ENCODE measurements at places on chromosomes 1 and 21.
A peak's percentile ranks its signal among the peaks of the same experiment; 100 is the strongest.

- DNase-seq, result no peak
Observed at GRCh38 chr1:12544992-12545391, 73.0 kb downstream of the DHRS3 start.

GRCh38 chr1:1436630-1437032, 1.1 kb downstream of the VWA1 start:
- no peak for DNase-seq

DNA sequence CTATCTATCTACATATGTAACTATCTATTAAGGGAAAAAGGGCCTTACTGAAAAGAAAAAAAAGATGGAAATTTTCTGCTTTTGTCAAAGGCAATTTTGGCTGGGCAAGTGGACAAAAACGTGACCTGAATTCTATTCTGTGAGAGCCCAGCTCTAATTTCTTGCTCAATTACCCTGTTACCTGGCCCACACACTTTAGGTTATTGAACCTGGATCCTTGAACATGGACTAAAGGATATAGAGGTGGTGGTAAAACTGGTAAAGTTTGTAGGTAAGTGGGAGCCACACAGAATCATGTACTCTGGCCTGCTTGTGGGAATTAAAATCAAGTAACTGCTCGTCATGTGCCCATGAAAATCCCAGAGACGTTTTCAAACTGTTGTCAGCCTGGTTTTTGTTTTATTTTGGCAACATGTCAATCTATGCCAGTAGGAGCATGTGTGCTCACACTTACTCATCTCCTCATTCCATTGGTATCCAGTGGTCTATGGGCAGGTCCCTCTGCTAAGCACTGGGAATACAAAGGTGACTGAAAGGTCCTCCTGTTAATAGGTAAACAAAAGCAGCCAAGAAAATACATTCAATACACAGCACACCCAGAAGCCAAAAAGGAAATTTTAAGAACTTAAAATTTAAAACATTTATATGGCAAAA, 113.7 kb upstream of the WARS2 start:
- no peak for DNase-seq

- no peak for DNase-seq
Observed at GRCh38 chr1:88265606-88266005, 418.5 kb upstream of the PKN2 start.

GRCh38 chr1:147384804-147385203, 142.3 kb downstream of the CHD1L start:
- DNase-seq, result no peak

DNA sequence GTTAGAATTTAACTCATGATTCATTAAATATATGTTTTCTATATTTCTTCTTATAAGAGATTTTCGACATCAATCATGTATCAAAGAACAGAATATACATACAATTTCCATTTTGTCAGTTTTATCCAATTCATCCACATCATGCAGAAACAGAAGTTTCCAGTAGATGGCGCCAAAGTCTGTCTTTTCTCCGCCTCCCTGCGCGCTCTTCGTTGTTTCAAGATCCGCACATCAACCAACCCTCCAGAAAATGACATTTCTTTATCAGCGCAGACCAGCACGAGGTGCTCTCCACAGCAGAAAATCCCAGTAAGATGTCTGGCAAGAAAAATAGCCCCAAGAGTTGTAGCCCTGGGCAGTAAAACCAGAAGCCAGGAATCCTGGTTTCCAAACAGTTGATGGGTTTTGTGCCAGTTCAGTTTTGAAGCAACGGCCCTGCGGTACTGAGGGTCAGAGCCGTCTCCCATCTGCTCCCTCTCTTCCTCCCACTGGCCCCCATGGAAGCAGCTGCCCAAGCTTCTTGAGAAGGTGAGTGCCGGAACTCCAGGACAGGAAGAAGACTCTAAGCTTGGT, 38.6 kb upstream of the GPR137B start:
- no peak for DNase-seq

DNA sequence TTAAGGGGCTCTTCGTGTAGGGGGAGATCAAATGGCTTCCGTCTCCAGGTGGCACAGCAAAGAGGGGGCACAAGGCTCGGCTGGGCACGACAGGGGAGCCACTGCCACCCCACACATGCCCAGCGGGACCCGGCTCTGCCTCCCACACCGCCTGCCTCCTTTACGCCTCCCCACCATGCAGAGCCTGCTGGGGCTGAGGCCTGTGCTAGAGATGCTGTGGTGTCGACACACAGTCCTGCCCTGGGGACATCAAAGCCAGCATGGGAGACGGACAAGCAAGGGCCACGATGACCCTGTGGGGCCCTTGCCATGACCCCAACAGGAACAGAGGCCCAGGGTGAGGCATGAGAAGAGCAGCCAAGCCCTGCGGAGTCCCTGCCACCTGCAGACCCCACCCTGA, 102.8 kb downstream of the NPHP4 start:
- DNase-seq, result no peak

GRCh38 chr1:239240736-239241135, 145.6 kb upstream of the CHRM3 start:
- no peak for DNase-seq

GRCh38 chr1:240149484-240150094, 57.9 kb downstream of the FMN2 start:
- DNase-seq, result peak; percentile 10

GRCh38 chr1:159957824-159958268, 3.8 kb upstream of the SLAMF9 start:
- DNase-seq, result no peak

DNA sequence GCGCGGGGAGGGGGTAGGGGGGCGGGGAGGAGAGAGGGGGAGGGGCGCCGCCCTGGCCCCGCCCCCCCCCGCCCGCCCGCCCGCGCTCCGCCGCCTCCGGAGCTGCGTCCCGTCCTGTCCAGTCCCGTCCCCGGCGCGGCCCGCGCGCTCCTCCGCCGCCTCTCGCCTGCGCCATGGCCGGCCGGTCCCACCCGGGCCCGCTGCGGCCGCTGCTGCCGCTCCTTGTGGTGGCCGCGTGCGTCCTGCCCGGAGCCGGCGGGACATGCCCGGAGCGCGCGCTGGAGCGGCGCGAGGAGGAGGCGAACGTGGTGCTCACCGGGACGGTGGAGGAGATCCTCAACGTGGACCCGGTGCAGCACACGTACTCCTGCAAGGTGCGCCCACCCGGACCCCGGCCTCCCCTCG, at the start of gene AGRN:
Gene AGRN, plus strand, starts transcription at position 121 of the 405 bp plus-strand sequence. Its CDS starts 53 bp downstream, at position 174.
- DNase-seq, result no peak

GRCh38 chr1:43880604-43881003, 53.0 kb upstream of the ARTN start:
- DNase-seq, result no peak

GRCh38 chr1:53060579-53060978, 1.4 kb upstream of the PODN start:
- DNase-seq, result no peak

- no peak for DNase-seq
Observed at GRCh38 chr1:174726167-174726879, 273.4 kb upstream of the CACYBP start.

DNA sequence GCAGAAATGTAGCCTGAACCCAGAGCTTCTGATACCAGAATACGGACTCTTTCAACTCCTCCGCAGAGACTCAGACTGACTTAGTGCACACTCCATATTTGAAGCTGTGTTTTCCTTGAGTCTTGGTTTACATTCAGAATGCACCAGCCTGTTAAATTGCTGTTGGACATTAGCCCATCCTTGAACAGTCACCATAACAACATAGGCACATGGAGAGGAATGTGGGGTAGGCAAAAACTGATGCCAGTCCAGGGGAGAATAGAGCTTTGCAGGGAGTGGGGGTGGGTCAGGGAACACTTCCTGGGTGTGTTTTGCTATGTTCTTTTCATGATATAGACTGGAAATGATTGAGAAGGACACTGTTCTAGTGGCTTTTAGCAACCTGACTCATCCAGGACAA, 76.3 kb upstream of the CACNA1E start:
- DNase-seq, result no peak

GRCh38 chr1:213380865-213381264, 329.8 kb downstream of the RPS6KC1 start:
- DNase-seq, result no peak

DNA sequence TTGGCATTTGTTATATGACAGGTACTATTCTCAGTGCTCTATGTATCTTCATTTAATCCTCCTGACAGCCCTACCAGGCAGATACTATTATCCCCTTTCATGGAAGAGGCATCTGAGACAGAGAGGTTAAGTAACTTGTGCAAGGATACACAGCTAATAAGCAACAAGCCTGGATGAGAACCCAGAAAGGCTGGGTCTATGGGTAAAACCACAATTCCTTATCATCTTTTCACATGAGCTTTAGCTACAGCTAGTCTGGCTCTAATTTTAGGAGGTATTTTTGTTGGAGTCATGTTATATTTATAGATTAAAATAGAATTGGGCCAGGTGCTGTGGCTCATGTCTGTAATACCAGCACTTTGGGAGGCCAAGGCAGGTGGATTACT, 27.7 kb downstream of the DNTTIP2 start:
- DNase-seq, result no peak

- DNase-seq, result no peak
Observed at GRCh38 chr21:27132266-27132665, 165.4 kb upstream of the ADAMTS5 start.

DNA sequence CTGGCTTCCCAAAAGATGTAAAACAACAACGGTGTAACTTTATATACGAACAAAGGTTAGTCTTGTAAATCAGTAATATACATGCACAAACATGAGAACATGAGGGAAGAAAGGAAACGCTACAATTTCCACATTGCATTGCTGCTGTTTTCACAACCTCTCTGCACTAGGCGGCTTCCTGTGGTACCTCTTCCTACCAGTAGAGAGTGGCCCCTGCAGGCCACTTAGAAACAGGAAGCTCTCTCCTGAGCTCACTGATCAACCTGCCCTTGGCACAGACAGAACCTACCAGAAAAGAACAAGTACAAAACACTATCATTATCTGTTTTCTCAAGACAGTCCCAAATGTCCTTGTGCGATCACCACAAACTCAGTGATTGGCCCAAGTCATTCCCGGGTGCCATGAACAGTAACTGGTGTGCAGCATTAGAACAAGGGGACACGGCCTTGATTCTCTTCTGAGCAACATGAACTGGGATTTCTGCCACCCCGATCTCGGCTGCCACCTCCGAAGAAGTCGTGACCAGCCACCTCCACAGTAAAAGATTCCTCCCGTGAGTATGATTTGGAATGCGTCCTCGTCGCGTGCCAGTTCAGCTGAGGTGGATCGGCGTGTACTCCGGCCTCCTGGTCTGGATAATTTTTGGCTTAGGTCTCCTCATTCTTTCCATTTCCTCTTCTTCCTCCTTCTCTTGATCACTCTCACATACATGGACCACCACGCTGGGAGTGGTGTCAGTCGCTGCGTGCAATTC, 5.7 kb upstream of the KCNE1 start:
- DNase-seq, result no peak

DNA sequence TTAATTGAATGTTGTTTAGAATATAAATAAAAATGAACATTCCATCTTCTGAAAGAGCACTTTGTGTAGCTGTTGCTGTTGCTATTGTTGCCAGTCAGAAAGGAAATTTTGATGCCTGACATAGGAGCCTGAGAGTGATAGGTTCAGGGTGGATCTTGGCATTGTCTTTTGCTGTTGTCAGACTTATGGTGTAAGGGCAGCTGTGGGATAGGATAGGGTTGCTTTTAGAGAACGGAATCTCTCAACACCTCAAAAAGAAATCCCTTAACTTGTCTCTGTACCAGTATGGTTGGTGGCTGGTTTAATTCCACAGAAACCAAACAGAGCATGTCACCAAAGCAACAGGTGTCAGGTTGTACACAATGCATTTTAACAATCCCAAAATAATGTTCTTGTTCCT, 62.7 kb downstream of the ESRRG start:
- DNase-seq, result no peak

- DNase-seq, result no peak
Observed at GRCh38 chr1:103239034-103239433, 130.7 kb upstream of the COL11A1 start.

- DNase-seq, result no peak
Observed at GRCh38 chr1:155472491-155473083, 90.0 kb downstream of the ASH1L start.

DNA sequence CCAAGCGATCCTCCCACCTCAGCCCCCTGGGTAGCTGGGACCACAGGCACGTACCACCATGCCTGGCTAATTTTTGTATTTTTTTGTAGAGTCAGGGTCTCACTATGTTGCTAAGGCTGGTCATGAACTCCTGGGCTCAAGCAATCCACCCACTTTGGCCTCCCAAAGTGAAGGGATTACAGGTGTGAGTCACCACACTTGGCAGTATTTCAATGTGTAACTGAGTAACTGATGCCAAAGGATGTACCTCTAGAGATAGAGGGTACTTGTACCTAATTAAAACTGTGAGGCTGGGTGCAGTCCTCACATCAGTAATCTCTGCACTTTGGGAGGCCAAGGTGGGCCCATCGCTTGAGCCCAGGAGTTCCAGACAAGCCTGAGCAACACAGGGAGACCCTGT, 258.7 kb upstream of the DMRTA2 start:
- DNase-seq, result no peak

DNA sequence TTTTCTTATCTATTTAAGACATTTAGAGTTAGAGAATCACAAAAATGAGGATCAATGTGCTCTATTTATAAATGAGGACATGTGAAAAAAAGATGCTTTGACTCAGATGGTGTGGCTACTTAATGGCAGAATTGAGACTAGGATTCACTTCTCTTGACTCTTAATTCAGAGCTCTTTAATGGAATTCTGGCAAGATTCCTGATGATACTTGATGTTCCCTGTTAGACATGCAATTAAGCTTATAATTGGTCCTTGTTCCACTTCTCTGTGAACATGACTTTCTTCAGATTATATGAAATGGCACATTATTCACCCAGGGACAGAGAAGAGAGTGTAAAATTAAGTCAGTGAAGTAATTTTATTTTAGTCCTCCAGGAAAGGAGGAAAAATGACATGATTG, 165.3 kb downstream of the LRRC7 start:
- DNase-seq, result no peak

DNA sequence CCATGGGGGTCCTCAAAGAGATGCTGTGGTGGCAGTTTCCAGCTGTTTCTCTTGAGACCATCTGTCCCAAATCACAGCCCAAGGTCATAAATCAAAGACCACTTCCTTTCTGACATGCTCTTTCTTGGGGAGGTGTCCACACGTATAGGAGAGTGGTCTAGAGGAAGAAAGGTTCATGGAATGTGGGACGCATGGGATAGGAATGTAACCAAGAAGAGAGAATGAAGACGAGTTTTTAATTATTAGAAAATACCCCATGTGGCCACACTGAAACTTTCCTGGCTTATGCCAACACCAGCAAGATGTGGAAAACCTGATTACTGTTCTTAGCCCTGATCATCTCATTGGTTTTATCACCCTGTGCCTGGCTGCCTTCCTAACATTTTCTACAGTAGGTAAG, 124.2 kb upstream of the IFFO2 start:
- DNase-seq, result no peak
